ENCODE measurements at places on chromosomes 4 and X.

DNA sequence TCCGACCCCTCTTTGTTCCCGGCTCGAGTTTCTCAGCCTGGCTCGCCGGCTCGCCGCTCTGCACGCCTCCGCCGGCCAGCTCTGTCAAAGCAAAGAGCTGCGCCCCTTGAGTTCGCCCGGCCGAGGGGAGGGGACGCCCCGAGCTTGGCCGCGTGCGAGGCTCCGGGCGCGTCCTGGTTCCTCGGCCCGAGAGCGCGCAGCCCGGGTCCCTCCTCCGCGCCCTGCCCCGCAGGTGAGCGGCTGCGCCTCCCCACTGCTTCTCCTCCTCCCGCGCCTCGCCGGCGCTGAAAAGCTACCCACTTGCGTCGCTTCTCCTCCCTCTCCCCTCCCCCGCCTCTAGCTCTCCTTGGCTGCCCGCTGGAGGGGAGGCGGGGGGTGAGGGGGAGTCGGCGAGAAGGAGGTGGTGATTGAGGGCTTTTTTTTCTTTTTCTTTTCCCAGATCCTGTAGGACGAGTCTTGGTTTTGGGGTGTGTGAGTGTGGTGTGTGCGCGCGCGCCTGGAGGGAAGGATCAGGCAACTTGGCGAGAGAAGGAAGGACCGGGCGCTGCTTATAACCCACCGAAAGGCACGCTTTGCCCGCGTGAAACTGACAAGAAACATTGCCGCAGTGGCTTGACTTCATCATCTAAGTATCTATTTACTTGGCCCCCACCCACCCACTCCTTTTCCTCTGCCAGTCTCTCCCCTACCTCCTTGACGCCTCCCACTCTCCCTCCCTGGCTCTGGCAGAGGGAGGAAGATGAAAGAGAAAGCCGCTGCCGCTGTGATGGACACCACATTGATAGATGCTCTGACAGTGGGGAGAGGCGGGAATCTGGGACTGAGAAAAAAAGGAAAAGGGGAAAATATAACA lies at the start of gene LEF1:
Gene LEF1 (minus strand): TSS at position 262 of the 853 bp plus-strand sequence. CDS start 1,165 bp downstream, outside the sequence.
- peak; percentile 15 for DNase-seq

DNA sequence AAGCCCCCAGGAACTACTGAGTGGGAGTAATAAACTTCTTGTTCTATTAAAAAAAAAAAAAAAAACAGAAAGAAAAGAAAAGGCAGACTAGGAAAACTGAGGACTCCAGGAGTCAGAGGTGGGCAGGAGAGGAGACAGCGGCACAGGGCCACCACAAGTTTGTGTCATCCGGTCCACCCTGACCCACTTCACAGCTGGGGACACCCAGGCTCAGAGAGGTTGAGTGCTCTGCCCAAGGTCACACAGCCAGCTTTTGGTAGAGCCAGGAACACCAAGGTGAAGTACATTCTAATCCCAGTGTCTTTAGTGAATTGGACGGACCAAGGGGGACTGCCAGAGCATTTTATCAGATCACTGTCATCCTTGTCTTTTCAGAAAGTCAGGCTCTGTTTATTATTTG lies 16.4 kb upstream of the ABLIM2 start:
- DNase-seq: no peak

DNA sequence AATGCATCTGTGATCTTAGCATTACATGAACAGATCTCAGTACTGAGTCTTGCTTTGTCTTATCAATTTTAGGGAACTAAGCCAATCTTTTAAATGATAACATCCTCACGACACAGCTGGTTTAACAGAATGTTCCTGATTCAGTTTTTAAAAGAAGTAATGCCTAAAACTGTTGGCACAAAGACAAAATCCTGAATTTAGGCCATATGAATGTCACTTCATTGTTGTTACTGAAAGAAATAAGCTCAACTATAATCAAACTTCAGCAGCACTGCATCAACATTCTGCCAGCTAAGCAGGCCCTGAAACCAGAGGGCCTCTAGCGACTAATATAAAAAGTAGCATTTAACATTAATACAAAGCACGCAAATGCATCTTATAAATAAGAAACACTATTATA lies 130.6 kb downstream of the FRYL start:
- no peak for DNase-seq

- no peak for DNase-seq
These were observed 58.7 kb downstream of the ANOS1 start for GRCh38 chrX:8673201-8673600.

DNA sequence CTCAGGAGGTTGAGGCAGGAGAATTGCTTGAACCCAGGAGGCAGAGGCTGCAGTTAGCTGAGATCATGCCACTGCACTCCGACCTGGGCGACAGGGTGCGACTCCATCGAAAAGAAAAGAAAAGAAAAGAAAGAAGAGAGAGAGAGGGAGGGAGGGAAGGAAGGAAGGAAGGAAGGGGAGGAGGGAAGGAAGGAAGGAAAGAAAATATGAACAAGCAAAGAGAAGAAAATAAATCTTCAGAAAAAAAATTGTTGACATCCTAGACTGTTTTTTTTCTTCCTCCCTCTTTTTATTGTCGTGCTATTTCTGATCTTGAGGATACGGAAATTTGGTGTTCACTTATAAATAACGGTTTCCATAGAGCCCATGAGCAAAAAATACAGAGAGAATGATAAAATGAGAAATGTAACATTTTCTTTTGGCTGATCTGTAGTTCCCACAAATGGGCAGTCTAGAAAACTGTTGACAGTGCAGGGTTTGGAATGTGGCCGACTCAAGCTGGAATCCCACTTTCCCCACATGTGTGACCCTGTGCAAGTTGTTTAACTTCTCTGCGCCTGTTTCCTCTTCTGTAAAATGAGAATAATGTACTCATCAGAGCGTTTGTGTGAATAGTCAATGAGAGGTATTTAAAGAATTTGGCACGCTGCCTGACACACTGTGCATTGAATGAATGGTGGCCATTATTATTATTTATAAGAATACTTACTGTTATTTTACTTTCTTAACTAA lies 19.4 kb downstream of the SORBS2 start:
- DNase-seq: no peak

DNA sequence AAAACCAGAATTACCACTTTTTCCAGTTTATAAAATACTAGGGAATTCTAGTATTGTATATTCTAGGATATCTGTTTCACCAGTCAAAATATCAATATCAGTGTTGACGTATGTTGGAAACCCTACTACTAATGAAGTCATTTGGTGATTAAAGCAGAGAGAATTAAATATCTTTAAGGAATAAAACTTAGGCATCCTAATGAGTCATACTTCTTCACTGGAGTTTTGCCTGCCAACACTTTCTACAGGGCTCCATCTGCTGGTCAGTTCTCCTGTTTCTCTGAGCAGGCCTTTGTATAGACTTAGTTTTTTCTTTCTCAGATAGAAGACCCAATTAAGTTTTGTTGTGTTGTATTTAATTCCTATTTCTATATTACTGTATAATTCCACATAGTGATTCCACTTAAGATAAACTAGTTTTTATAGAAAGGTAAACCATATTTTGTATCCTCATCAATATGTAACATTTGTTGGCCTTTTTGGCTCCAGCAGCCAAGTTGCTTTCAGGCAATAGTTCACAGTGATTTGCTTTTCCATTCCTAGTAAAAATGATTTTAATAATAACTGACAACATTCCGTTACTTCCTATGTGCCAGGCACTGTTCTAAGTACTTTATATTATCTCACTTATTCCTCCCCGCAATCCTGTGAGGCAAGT lies 3.5 kb downstream of the AP1AR start:
- DNase-seq: peak; percentile 82

DNA sequence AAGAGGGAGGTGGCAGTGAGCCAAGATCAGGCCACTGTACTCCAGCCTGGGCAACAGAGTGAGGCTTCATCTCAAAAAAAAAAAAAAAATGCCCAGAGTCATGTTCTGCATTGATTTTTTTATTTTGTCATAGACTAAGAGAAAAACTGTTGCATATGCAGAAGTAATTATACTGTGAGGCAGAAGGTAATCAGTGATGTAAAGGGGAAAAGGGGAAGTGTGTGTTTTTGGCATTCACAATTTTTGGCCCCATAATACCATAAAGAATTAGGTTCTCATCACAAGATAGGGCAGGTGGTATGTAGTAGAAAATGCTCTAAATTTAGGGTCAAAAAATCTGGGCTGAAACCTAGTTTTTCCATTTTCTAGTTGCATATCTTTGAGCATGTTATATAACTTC lies 47.3 kb upstream of the GAB1 start:
- no peak for DNase-seq

GRCh38 chr4:53055274-53055673 lies 193.2 kb downstream of the RASL11B start:
- no peak for DNase-seq

GRCh38 chr4:3436798-3437581 lies 4.8 kb upstream of the HGFAC start:
- DNase-seq: no peak

- no peak for DNase-seq
These were observed 79.8 kb upstream of the SMARCAD1 start for GRCh38 chr4:94127707-94128328.

GRCh38 chrX:134601240-134601765 lies 57.0 kb downstream of the PLAC1 start:
- no peak for DNase-seq

- no peak for DNase-seq
These were observed 36.8 kb upstream of the VMA21 start for GRCh38 chrX:151359931-151360871.

DNA sequence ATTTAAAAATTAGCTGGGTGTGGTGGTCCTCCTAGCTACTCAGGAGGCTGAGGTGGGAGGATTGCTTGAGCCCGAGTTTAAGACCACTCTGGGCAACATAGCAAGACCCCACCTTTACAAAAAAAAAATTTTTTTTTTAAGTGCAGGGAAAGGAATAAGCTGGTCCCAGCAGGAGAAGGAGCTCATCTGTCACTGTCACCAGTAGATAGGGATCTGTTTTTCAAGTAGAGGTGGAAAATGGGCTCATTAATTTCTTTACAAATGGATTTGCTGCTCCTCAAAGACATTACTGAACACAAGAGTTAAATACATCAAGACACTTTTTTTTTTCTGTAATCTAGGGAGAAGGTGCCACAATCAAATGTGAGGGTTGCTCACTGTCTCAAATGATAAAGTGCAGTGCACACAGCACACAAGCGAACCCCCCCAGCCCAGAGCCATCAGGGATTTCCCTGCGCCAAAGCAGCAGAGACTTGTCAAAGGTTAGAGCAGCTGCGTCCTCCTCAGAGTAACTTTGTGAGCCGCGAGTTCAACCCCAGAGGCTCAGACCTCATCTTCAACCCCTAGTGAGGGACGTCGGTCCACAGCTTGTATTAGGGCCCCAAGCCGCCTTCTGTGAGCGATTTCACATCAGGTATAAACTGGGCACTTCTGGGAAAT lies 14.3 kb upstream of the MTNR1A start:
- no peak for DNase-seq

DNA sequence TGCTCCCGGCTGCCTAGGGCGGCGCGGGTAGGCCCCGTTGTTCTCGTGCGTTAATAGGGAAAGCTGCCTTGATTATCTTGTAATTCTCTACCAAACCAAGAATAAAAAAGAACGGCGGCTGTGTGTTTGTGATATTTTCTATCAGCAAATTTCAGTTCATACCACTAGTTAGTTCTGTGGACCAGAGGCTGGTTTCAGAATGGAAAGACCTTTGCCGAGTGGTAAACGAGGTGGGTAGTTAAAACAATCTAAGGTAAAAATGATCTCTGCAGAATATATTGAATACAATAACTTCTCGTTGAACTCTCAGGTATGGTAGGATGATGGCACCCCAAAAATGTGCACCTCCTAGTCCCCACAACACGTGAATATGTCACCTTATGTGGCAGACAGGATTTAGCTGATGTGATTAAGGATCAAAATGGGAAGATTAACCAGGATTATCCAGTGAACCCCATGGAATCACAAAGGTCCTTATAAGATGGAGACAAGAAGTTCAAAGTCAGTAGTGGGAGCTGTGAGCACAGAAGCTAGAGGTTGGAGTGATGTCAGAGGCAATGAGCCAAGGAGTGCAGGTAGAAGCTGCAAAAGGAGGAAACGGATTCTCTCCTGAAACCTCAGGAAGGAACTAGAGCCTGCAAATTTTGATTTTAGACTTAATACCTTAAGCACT lies 574 bp upstream of the CFAP97 start:
- DNase-seq: no peak

DNA sequence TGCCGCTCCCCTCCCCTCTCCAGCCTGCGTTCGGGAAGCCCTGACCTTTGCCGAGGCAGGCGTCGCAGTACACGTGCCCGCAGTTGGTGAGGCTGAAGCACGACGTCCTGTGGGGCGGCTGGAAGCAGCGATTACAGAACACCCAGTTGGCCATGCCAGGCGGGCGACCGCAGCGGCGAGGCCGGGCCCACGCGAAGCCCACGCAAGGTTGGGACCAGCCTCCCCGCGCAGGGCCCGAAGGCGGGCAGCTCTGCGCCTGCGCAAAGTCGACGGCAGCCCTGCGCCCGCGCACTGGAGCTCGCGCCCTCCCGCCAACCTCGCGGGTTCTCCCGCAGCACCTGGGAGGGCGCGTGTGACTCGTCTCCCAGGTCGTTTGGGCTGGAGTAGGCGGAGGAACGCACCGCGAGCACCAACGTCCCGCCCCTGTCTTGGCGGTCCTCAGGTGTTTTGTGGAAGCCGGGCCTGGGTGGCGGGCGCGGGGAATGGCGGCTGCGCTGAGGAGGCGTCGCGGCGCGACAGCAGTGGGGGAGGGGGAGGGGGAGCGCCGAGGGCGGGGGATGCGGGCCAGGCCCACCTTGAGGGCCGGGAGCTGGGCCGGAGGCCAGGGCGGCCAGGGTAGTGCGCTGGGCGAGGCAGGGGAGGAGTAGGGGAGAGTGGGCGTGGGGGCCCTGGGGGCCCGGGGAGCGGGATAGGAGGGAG lies at the start of gene RNF212:
Gene RNF212 (minus strand): TSS at position 254 of the 699 bp plus-strand sequence. CDS start 100 bp downstream, at position 154.
- DNase-seq: no peak

DNA sequence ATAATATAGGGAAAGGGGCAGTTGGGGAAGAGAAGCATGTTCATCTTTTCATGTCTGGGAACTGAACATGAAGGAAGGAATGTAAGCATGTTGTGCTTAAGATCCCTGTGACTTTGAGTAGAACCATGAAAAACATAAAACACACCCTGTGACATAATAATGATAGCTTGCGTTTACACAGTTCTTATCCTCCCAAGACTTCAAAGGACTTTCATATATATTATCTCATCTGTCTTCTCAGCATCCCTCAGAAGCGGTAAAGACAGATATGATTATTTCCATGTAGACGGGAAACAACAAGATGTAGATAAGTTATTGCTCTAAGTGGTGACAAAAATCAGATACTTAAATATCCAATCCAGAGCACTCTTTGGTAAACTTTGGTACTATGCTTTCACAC lies 3.3 kb upstream of the SH3RF1 start:
- no peak for DNase-seq

DNA sequence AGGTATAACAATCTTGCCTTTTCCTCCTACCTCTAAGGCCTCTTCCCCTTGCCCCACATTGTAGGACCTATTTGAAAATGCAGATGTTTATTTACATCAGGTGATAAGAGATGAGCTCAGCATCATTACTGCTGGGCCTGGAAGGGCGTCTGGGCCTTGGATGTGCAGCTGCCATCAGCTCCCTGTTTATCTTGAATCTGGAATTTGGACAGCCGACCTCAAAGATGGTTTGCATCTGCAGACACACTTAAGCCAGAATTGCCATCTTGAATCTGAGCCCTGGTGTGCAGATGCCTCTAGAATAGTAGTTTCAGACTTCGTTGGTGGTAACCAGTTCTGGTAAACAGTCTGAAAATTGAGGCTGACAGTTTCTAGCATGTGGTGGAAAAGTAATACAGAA lies 59.0 kb downstream of the FAM193A start:
- no peak for DNase-seq

- no peak for DNase-seq
These were observed 90.6 kb downstream of the MID1IP1 start for GRCh38 chrX:38891641-38892413.
